ENCODE measurements at places on chromosomes 12 and 14.

DNA sequence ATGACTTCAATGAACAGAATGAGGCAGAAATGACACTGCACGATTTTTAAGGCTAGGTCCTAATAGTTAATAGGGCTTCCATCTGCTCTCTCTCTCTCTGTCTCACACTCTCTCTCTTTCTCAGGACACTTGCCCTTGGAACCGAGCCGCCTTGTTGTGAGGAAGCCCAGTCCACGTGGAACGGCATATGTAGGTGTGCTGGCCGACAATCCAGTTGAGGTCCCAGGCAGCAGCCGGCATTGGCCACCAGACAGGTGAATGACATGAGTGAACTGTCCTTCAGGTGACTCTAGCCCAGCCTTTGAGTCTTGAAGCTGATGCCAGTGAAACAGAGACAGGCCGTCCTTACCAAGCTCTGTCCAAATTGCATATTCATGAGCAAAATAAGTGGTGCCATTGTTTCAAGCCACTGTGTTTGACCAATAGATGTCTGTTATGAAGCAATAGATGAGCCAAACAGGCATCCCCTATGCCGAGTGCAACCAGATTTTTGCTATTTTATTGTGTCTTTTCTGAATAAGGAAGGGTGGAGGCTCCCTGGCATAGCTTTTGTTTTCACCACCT lies 217.5 kb upstream of the LHX5 start:
- DNase-seq = no peak

- DNase-seq = no peak
Measured at GRCh38 chr14:61864329-61864898, 102.2 kb downstream of the SNAPC1 start.

- DNase-seq = no peak
Measured at GRCh38 chr14:52769887-52770286, 21.5 kb downstream of the GNPNAT1 start.

- DNase-seq = no peak
Measured at GRCh38 chr14:63361790-63362189, 43.1 kb upstream of the GPHB5 start.

- DNase-seq = peak; percentile 90
Measured at GRCh38 chr12:1993341-1993740, 10.9 kb downstream of the DCP1B start.

GRCh38 chr12:117622741-117623140 lies 261.3 kb upstream of the NOS1 start:
- peak; percentile 91 for DNase-seq

GRCh38 chr12:78398750-78399149 lies 465.8 kb upstream of the SYT1 start:
- DNase-seq = no peak

DNA sequence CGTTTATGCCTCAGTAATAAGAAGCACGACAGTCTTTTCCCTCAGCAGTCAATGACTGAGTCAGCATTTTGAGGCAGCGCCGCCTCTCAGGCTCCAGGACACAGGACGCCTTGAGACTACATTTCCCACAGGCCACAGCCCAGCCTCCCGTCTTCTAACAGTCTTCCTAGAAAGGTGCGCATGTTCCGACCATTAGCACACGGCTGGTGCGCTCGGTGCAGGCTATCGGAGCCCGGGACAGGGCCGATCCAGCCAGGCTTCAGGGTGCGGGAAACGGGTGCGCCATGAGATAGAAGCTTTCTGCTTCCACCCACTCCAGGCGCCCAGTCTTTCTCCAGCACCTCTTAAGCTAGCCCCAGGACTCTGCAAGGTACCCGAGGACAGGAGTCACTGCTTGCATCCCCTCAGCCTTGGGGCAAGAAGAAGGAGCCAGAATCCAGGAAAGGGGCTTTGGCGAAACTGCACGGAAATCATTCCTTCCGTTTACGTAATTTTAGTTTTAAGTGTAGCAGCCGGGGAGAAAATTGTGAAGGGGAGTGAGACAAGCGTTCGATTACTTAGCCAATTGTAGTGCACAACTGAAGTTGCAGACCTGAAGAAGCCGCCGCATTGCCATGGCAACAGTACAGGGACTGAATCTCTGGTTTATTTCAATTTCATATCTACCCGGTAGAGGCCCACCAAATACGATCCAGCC lies 54.0 kb downstream of the ZNF641 start:
- DNase-seq = peak; percentile 79

DNA sequence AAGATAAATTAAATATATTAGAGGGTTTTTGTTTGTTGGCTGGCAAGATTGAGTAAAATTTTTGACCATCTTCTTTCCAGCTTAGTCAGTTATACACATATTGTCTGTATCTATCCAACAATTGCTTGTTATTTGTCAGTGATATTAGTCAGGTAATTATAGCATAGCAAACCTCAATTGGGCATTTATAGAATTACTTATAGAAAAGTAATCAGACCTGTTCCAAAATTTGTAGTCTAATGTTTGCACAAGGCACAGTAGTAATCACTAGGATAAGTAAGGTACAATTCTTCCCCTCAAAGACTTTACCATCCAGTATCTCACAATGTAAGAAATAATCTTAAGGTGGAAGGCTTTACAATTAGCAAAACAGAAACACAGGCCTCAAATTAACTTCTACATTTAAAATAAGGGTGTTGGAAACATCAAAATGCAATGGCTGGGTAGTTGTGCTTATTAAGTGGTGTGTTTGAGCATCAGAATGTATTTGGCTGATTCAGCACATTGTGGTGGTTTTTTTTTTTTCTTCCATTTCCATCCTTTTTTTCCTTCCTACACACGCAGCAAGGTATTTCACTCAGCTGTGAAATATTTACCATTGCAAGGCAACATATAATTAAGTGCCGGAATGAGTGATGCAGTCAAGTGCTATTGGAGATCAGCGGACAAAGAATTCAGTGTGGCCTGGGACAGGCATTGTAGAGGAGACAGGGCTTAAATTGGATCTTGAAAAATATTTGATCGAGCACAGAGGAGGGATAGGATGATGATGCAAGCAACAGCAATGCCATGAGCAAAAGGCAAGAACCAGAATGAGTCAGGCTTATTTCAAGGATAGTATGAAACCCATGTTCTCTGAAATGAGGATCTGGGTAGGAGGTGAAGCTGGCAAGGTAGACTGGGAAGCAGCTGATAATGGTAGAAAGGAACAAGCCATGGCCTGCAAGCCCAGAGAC lies 178.2 kb downstream of the AKAP6 start:
- DNase-seq = peak; percentile 94

GRCh38 chr12:5251092-5251491 lies 180.8 kb upstream of the NTF3 start:
- no peak for DNase-seq

GRCh38 chr12:68559984-68560850 lies 50.5 kb upstream of the RAP1B start:
- peak; percentile 69 for DNase-seq

- no peak for DNase-seq
Measured at GRCh38 chr12:48857278-48857994, 5.5 kb upstream of the DDX23 start.

- no peak for DNase-seq
Measured at GRCh38 chr14:69937367-69938081, 58.3 kb downstream of the SMOC1 start.

- DNase-seq = peak; percentile 43
Measured at GRCh38 chr12:122681814-122682213, 21.3 kb downstream of the HCAR2 start.

DNA sequence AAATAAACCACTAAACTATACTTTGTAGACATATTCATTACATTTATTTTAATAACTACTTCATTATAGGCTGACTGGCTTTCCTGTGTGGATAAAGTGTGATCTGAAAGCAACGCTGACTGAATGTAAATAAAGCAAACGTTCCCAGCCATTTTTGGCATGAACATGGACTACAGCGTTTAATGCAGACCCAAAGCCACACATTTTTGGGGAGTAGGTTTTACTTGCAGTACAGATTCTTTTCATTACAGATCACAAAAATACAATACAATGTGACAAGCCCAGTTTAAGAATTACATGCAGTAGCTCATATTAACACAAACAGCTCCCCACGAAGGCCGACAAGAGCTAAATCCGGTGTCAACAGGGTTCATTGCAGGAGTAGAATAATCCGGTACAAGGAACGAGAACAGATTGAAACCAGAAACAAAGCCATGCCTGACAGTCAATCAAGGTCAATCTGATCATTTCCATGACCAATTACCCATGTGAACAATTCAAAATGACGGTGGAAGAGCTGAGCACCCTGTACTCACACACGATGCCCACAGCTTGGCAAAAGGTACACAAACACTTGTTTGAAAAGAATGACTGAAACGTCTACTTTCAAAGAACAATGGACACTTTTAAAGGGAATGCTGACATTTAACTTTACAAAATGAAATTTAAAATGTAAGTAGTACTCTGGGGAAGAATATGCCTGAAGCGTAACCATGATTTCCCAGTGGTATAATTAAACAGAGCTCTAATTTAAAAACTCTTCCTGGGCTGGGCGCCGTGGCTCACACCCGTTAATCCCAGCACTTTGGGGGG lies 5.3 kb downstream of the BAG5 start:
- no peak for DNase-seq

GRCh38 chr14:56129092-56129491 lies 10.9 kb downstream of the PELI2 start:
- DNase-seq = no peak

GRCh38 chr12:109542876-109543275 lies 30.4 kb downstream of the MMAB start:
- DNase-seq = no peak

GRCh38 chr14:54342806-54343205 lies 54.0 kb upstream of the CDKN3 start:
- DNase-seq = no peak

GRCh38 chr12:117646520-117646919 lies 285.1 kb upstream of the NOS1 start:
- no peak for DNase-seq

GRCh38 chr12:14244876-14245669 lies 120.4 kb upstream of the ATF7IP start:
- DNase-seq = no peak

- peak; percentile 18 for DNase-seq
Measured at GRCh38 chr14:91373591-91374254, 43.9 kb downstream of the CCDC88C start.

DNA sequence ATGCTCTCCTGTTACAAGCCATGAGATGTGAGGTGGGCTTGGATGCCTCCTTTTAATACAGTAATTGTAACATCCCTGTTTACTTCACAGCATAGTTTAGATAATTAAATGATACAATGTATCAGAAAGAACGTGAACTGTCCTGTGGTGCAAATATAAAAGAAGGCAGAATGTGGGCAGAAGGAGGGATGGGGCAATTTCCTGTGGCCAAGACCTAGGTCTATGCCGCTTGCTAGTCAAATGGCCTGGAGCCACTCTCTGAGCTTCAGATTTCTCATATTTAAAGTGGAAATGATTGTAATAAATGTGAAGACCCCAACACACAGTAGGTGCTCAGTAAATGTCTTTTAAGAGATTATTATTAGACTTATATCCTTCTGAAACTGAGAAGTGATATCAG lies 24.0 kb upstream of the EVL start:
- no peak for DNase-seq

GRCh38 chr12:16437926-16438325 lies 90.5 kb downstream of the MGST1 start:
- DNase-seq = no peak

- no peak for DNase-seq
Measured at GRCh38 chr12:106757623-106758348, 16.7 kb upstream of the RIC8B start.

GRCh38 chr14:73489481-73490175 lies 1.1 kb upstream of the RIOX1 start:
- no peak for DNase-seq

- peak; percentile 98 for DNase-seq
Measured at GRCh38 chr12:67681105-67681778, 32.7 kb downstream of the DYRK2 start.

- no peak for DNase-seq
Measured at GRCh38 chr12:6241495-6241894, 41.3 kb downstream of the CD9 start.

DNA sequence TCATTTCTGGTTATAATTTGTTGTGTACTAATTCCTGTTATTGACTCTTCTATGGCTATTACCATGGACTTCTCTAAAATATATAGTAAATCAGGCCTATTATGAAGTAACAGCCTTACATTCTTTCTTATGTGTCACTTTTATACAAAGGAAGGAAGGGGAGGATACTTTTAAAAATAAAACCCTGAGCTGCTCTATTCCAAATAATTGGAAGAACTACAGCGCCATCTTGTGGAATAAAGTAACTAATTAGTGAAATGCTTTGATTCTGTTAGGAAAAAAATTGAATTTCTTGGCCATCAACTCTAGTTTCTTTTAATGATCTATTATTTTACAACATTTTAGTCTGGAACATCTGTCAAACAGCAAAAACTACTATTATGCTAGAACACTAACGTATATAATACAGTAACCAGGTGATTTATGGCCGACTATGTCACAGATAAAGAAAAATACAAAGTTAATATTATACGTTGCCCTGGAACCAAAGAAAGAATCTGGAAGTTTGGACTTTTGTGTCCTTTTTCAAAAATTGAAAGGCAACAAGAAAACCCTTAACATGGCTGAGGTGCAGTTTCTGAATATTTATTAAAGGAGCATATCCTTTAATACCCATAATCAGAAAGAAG lies 55.0 kb upstream of the NELL2 start:
- peak; percentile 62 for DNase-seq

- peak; percentile 43 for DNase-seq
Measured at GRCh38 chr12:61993734-61994345, 266.4 kb upstream of the USP15 start.

DNA sequence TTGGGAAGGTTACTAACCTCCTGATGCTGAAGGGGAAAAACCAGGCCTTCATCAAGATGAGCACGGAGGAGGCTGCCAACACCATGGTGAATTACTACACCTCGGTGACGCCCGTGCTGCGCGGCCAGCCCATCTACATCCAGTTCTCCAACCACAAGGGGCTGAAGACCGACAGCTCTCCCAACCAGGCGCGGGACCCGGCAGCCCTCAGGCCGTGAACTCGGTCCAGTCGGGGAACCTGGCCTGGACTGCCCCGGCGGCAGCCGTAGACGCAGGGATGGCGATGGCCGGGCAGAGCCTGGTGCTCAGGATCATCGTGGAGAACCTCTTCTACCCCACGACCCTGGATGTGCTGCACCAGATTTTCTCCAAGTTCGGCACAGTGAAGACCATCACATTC lies 133.0 kb upstream of the FUT8 start:
- no peak for DNase-seq

DNA sequence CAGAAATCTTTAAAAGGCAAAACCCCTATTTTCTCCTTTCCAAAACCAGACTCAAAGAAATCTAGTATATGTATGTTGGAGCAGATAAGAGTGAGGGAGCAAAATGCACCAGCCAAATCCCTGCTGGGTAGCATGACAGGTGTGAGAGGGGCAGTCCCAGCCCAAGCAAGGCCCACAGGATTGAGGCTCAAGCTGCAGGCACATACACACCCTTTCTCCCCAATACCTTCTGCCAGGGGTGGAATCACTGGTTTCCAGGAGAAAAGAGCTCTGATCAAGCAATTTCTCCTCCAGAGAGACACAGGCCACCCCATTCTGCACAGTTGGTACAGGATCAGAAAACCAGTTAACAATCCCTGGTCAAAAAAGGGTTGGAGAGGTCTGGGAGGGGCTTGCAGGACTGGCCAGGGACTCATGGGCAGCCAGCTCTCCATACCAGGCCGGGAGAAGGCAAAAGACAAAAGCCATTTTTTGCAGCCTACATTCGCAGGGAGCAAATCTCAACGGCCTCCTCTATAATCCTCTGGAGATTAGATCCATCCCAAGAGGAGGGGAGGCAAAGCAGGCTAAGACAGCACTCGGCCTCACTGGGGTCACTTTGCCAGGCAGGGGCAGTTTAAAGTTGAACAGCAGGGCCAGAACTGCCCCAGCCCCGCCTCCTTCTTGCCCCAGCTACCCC lies 2.1 kb downstream of the KMT2D start:
- no peak for DNase-seq

GRCh38 chr14:33631441-33631840 lies 319.4 kb downstream of the EGLN3 start:
- DNase-seq = no peak

GRCh38 chr14:54200726-54201125 lies 196.1 kb upstream of the CDKN3 start:
- peak; percentile 87 for DNase-seq

Measured in fibroblast of skin of right biceps (primary cell).